ENCODE measurements at places on chromosomes 13 and 19.

DNA sequence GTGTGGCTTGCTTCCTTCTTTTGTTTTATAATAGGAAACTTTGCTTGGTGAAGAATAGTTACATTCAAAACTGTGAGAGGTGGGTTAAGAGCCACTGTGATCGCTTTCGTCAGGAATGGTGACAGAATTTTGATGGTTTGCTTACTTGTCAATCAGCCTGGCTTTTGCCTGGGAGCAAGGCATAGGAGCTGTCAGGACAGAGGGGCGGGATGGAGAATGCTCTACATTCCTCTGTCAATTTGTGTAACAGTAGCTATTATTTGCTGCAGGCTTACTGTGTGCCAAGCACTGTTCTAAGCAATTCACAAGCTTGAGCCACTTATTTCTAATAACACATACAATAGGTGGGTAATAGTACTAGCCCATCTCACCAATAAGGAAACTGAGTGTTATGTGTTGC is 28.1 kb upstream of the TNFSF11 start:
- DNase-seq: no peak

DNA sequence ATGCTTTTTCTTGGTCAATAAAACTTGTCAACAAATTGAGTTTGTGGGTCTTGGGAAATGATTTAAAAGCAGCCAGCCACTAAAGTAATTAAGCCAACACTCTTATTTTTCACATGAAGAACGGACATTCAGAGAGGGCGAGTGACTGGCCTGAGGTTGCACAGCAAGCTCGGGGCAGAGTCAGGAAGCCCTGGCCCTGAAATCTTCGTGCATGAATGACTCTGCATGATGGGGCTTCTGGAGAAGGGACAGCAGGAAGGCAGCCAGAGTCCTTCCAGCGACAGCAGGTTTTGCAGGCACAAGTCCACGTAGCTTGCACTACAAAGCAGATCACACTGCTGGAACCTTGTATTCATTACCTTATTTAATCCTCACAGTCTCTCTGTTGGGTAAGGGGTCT is 232.5 kb downstream of the ZNF536 start:
- no peak for DNase-seq

DNA sequence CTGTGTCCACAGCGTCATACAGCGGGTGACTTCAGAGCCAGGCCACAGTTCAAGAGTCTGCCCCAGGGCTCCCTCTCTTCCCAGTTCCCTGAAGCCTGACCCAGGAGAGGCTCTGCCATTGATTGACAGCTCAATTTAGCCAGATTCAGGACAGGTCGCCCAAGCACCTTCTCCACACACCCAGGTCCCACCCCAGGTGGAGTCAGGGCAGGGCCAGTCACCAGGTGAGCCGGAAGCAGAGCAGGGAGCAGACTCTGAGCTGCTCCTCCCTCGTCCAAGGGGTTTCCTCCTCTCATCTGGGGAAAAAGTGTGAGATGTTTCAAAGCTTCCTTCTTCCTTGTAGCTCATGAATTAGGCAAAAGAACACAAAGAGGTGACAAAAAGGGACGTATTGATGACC is 5.6 kb downstream of the CEACAM7 start:
- no peak for DNase-seq

- DNase-seq: peak; percentile 98
Measured at GRCh38 chr19:20776083-20777076, at the start of gene ZNF66. Gene ZNF66 (plus strand): TSS chr19:20776304. CDS start chr19:20776448, 144 bp downstream.

DNA sequence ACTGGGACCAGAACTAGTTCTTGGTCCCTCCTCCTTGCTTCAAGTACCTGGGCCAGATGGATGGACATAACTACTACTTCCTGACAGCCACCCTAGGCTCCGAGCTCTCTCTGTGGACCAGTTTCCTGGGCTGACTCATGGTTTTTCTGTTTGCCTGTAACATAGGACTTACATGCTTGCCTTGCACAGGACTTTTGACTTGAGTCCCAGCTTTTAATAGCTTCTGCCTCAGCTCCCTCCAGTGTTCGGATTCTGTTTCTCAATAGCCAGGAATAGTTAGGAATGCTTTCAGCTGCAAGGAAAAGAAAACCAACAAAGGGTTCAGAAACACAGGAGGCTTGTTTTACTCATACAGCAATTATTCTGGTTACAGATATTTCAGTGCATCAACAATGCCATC is 405.9 kb downstream of the ZNF536 start:
- no peak for DNase-seq

- no peak for DNase-seq
Measured at GRCh38 chr13:113309473-113309872, 12.4 kb downstream of the LAMP1 start.

DNA sequence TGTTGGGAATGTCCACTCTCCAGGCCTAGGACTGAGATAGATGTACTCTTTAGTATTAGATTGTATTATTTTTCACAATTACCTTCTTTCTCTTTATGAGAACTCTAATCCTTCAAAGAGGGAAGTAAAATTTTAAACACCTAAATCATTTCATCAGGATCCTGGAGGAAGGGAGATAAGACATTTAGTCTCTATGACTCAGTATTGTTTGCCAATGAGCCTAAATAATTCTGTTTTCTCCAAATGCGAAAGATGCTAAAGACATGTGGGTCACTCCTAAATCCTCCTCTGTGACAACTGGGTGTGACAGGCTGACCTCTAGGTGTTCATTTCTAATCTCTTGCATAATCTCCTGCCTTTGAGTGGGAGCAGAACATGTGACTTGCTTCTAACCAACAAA is 1736.6 kb upstream of the MIR17HG start:
- DNase-seq: no peak

DNA sequence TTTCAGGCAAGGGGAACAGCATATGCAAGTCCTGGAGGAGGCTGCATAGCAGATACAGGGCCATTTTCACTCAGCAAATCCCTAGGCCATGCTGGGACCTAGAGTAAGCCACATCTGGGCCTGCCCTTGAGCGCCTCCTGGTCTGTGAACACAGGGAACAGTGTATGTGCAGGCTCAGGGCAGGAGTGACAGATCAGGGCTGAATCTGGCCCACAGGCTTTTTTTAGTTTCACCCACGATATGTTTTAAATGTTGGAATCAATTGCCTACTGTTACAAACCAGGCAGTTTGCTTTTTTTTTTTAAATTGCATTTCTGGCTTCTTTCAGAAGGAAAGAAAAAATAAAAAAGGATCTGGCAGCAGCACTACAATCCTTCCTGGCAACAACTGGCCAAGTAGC is 1.5 kb upstream of the TMEM145 start:
- no peak for DNase-seq

DNA sequence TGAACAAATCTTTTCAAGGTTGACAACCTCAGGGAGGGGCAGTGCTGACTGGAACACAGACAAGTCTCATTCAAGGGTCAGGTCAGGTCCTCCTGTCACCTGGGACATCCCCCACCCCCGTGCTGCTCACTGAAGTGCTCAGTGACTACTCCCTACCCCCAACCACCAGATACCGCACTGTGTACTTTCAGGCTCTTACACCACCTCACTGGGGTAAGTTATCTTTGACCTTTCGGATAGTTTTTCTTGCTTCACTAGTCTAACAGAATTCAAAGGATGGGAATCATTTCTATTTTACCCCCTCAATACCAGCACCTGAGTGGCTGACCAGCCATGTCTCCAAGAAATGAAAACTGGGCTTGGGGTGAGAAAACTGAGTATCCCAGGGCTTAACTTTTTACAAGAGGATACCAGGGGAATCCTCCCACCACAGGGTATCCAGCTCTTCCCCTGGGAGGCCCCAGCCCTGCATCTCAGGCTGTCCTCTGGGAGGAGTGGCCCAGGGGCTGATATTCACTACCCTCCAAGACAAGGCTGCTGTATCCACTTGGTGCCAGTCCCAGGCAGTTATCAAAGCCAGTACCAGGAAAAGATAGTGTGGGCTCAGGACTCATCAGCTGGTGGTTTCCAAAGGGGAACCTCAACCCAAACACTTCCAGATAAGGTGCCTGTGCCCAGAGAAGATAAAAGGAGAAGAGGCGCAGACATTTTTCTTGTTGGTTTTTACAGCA is 2.1 kb downstream of the ZNF563 start:
- no peak for DNase-seq

DNA sequence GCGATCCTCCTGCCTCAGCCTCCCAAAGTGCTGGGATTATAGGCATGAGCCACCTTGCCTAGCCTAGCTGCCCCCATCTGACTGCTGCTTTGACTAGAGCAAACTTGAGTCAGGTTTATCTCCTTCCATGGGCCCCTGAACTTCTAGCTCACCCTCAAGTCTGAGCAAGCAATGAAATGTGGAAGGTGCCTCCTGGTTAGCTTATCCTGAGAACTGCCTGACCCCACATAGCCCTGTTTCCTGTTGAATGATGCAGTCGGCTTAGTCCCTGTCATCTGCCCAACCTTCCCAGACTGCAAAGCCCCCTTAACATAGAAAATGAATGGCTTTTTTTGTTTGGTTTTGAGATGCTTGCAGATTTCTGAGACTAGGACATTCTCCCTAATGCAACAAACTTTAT is 8.9 kb upstream of the TMEM160 start:
- DNase-seq: no peak

GRCh38 chr19:15464394-15465385 is at the start of gene RASAL3:
Gene RASAL3 (minus strand): TSS chr19:15464544. CDS start chr19:15464358, 186 bp downstream.
- DNase-seq: no peak

- DNase-seq: no peak
Measured at GRCh38 chr13:97435323-97435722, 1.4 kb downstream of the RAP2A start.

- peak; percentile 57 for DNase-seq
Measured at GRCh38 chr13:111322916-111323331, 2.5 kb downstream of the TEX29 start.

DNA sequence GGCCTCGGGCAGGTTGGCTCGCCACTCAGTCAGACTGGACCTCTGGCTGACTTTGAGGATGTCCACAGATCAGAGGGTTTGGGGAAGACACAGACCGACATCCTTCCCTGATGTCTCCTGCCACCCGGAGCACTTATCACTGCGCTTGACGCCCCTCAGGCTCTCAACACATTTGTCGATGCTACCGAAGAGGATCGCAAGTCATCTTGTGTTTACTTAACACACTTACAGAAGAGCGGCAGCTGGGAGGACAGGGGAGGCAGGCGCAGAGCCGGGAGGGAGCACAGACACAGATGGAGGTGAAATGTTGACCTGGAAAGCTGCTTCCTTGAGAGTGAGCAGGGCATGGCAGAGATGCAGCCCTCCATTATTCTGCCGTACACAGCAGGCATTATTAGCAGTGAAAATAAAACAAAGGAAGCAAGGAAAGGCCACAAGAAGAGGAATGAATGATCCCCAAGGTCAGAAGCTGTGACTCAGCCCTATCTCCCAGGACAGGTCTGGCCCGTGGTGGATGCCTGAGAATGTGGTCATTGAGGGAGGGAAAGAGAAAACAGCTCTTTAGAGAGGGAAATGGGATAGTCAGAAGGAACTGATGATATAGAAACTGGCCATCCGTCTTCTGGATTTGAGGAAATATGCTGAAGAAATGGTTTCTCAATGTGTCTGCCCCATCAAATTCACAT is 549.5 kb upstream of the ARGLU1 start:
- DNase-seq: no peak

GRCh38 chr13:63446329-63446728 is 2030.7 kb upstream of the PCDH20 start:
- no peak for DNase-seq

- DNase-seq: no peak
Measured at GRCh38 chr19:18338541-18338940, 1.9 kb upstream of the PGPEP1 start.

DNA sequence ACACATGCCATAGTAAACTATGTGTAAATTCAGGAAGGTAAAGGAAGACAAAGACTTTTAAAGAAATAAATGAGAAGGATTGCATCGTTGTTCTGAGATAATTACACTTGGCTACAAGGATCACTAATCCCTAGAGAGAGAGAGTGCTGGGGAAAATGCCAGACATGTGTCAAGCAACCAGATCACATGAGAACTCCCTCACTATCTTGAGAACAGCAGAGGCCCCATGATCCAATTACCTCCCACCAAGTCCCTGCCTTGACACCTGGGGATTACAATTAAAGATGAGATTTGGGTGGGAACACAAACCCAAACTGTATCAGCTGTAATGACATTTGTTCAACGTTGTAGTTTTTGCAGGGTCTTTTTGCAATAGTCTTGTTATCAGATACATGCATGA is 1600.9 kb upstream of the MIR17HG start:
- no peak for DNase-seq

- DNase-seq: peak; percentile 82
Measured at GRCh38 chr13:20174656-20175405, 14.0 kb upstream of the GJA3 start.

- DNase-seq: no peak
Measured at GRCh38 chr19:41416194-41416674, 10.9 kb downstream of the B3GNT8 start.

DNA sequence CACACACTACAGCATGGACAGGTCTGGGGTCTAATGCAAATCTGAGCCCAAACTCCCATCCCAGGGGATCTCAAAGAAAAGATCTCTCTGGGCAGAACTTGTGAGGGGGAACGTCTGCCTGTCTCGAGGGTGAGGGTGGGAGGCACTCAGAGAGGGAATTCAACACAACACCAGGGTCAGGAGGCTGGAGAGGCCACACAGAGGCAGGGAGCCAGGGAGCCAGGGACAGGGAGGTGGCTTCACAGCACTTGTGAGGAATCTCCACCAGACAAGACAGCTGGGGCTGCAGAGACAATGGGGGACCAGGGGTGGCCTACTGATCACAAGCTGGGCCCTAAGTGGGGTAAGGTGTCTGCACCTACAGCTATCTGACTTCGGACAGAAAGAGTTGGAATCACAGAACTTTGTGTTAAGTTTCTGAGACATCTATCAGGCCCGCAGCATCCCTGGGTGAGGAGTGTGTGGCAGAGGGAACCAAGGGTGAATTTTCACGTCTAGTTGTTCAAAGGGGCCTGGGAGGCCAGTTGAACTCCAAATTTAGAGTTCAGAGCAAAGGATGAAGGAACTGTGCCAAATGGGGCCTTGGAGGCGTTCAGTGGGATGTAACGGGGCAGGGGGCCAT is 12.7 kb upstream of the AKAP8L start:
- DNase-seq: no peak

GRCh38 chr19:7729211-7729610 is 2.7 kb downstream of the CLEC4G start:
- DNase-seq: no peak

- DNase-seq: peak; percentile 10
Measured at GRCh38 chr13:111323950-111324651, 3.7 kb downstream of the TEX29 start.

- DNase-seq: no peak
Measured at GRCh38 chr13:60689076-60689475, 292.1 kb downstream of the TDRD3 start.
